ENCODE measurements at places on chromosomes 7 and 10.

- no peak for ATAC-seq
Observed at GRCh38 chr10:91287912-91288311, 67.4 kb downstream of the PCGF5 start.

DNA sequence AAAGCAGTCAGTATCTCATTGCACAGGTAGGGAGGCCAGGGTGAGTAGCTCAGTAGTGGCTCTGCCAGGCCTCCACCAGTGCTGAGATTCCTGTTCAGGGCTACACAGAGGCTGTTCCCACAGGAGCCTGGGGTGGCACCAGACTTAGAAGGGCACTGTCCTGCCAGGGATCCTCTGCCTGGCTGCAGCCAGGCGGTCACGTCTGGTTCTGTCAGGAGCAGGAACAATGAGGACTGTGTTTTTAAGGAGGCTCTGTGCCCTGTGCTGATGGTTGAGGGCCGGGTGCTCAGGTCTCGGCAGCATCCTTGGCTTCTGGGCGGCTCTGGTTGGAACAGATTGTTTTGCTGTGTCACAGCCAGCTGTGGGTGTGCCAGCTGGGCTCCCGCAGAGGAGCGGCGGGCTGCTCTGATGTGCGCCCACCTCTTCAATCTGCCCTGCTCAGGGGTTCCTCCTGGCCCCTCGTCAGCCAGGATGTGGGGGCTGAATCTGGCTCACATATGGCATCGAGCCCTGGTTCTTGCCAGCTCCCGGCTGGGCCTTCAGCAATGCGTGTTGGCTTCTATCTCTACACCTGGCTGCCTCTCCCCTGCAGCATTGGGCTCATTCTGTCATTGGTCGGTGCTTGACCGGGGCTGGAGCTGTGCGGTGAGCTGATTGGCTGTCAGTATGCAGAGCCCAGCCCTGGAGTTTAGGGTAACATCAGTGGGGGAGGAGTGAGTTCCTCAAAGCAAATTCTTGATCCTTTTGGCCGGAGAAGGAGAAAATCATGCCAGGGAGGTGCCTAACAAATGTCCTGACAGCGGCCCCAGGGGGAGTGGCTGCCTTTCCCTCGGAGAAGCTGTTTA is 41.2 kb downstream of the TACR2 start:
- peak; percentile 37 for ATAC-seq

GRCh38 chr10:76309741-76310587 is 878.5 kb downstream of the LRMDA start:
- peak; percentile 84 for ATAC-seq

GRCh38 chr7:16484453-16485158 is 19.1 kb upstream of the SOSTDC1 start:
- ATAC-seq: peak; percentile 69

DNA sequence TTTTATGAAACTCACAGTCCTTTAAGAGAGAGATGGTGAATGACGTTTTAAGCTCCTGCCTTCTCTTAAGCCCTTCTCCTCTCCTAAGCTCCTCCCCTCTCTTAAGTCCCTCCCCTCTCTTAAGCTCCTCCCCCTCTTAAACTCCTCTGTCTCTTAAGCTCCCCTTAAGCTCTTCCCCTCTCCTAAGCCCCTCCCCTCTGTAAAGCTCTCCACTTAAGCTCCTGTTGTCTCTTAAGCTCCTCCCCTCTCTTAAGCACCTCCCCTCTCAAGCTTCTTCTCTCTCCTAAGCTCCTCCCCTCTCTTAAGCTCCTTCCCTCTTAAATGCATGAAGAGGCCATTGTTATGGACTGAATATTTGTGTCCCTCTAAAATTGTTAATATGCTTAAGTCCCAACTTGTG is 1180.6 kb upstream of the AUTS2 start:
- no peak for ATAC-seq

DNA sequence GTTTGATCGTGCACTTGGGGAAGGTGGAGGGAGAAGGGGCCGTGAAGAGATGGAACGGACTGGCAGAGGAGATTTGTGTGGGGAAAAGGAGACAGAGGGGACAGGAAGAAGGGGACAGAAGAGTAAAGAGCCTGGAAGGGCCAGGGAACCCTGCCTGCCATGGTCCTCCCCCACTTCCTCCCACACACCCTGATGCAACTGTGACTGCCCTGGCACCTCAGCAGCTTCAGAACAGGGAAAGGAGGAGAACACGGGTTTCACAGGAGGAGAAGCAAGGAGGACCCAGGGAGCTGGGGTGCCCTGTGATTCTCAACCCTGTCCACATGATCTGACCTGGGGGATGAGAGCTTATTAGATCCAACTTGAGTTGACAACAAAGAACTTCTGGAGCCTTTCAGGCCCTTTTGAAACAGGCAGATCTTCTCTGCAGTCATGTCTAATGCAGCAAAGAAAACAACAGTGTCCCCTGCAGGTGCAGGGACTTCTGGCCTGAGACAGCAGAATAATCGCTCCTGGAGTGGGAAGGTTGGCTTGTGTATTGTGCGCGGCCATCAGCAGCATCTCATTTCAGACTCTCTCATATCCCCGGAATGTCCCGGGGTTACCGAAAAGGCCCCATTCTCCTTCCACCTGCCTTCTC is 421.6 kb downstream of the PAXIP1 start:
- no peak for ATAC-seq

DNA sequence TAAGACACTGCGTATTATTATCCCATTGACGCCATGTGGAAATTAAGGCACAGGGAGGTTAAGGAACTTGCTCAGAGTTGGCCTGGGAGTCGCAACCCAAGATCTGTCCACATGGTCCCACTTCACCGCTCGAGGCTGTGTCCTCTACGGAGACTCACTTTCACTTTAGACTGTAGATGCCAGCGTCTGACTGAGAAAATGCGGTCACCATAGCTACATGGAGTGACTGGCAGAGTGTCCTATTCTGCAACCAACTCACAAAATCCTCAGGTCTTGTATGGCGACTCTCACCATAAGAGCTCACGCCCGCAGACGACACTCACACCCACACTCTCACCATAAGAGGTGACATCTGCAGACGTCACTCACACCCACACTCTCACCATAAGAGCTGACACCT is 257.9 kb downstream of the PTPRN2 start:
- no peak for ATAC-seq

GRCh38 chr7:150753826-150754603 is 16.8 kb downstream of the GIMAP5 start:
- peak; percentile 84 for ATAC-seq
